ENCODE measurements at places on chromosomes 12 and 14.

DNA sequence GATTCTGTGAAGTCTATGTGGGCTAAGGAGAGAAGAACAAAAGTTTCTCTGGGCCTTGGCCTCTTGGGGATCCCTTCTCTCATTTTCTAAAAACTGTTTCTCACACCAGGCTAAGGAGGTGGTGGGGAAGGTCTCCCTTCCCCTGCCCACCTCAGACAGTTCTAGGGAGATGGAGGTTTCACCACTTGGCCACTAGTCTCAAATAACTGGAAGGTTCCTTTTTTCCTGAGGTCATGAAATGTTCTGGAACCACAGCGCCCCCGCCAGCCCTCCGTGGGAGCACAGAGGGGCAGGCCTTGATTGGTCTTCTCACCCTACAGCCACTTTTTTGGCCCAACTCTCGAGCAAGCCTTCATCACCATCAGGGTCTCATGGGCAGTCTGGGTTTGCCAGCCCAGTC lies 12.6 kb downstream of the C12orf43 start:
- no peak for DNase-seq

DNA sequence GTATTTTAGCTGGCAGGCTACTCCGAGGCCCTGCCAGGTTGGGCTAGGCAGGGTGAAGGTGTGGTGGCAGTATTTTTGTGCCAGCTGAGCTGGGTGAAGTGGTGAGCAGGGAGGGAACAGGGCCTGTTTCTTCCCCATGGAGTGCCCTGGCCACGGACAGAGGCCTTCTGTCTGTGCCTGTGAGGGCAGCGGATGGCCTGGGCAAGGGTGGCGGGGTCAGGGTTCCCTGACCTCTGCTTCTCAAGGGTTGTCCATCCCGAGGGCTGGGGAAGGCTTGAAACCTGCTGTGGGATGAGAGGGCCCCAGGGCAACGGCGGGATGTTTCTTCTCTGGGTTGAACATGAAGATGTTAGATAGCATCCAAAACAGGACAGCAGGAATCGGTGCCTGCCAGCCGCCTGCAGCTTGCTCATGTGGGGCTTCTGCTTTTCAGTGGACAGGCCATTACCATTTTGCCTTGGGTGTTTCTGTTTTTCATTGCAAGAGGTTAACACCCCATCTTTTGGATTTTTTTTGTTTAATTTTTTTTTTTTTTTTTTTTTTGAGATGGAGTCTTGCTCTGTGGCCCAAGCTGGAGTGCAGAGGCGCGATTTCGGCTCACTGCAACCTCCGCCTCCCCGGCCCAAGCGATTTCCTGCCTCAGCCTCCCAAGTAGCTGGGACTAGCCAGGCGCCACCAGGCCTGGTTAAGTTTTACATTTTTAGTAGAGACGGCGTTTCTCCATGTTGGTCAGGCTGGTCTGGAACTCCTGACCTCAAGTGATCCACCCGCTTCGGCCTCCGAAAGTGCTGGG lies 3.3 kb downstream of the MTA1 start:
- DNase-seq: no peak

- no peak for DNase-seq
Observed at GRCh38 chr12:94261786-94262185, 113.4 kb downstream of the PLXNC1 start.

DNA sequence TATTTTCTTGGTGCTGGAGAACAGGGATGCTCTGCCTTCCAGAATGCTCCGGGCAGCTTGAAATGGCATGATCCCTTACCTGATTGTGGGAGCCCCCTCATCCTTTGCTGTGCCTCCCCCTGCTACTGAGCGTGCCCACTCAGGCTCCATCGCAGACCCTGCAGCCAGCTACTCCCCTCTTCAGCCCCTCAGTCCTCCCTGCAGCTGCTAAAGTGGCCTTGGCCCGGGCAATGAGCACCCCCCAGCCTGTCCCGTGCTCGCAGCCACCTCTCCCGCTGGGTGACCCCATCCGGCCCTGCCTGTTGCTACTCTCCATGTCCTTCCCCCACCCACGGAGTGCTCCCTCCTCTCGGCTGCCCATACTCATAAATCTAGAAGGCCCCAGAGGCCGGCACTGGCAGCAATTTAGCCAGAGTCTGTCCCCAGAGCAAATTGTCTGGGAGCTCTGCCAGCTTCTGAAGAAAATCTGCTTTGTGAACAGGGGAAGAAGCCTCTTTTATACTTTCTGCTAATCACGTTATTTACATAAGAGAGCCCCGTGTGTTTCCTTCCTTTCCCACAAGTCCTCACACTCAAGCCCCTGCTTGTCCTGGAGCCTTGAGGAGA lies 143.7 kb upstream of the FRMD6 start:
- no peak for DNase-seq

DNA sequence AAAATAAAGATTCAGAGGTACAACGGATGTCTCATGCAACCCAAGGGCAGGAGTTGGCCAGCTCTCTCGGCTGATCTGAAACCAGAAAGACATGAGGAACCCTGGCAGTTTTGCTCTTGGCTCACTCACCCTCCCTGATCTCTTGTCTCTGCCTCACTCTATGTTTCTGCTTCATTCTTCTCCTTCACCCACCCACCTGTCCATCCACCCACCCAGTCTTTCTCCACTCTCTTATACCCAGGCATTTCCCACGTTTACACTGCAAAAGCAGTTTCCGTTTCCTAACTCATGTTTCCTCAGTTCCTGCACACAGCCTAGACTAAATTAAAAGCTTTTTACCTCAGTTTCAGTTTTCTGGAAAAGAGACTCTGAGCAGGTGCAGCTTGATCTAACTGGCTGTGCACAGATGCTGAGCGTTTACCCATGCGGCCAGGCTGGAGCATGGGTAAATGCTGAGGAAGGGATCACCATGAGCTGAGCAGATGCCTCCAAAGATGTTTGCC lies 157.6 kb downstream of the PRKCH start:
- no peak for DNase-seq

- no peak for DNase-seq
Observed at GRCh38 chr14:49480053-49480760, 106.0 kb downstream of the RPS29 start.
